ENCODE measurements at places on chromosomes 6 and 20. TPM values are rescaled to one million over a fixed set of nuclear protein-coding genes. Genes with fewer than 3 reads are reported as not detected.

- DNase-seq, result no peak
Observed at GRCh38 chr6:11774426-11774825, 4.2 kb downstream of the ADTRP start.

DNA sequence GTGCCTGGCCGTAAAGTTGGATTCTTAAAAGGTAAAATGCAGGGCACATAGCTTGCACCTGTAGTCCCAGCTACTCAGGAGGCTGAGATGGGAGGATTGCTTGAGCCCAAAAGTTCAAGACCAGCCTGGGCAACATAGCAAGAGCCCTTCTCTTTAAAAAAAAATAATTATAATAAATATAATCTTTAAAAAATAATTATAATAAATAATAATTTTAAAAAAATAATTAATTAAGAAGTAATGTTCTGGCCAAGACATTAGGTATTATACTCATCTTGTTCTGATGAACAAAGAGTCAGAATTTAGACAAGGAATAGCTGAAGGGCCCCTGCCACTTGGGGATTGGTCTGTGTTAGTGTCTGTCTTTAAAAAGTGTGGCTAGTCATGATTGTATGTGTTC lies 13.9 kb downstream of the ENTPD6 start:
- no peak for DNase-seq

DNA sequence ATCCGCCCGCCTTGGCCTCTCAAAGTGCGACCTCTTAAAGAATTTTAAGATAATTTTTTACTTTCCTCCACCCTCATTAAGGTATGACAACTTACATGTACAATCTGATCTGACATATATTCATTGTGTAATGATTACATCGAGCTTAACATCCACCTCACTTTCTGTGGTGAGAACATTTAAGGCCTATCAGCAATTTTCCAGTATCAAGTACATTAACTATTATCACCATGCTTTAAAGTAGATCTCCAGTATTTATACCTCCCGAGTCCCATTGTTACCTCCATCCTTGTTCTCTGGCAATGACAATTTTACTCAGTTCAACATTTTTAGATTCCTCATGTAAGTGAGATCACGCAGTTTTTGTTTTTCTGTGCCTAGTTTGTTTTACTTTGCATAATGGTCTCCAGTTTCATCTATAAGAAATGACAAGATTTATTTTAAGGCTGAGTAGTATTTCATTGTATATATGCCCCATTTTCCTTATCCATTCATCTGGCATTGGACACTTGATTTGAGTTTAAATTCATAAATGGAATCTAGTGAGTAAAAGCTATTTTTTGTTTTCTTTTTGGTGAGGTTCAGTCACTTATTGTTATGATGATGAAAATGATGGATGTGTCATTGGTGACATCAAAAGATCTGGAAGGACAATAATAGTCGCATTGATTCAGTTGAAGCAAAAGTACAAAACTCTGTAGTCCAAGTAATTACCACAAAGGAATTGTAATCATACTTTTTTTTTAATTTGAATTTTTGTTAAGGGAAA lies 87.0 kb downstream of the OR2B2 start:
- no peak for DNase-seq

DNA sequence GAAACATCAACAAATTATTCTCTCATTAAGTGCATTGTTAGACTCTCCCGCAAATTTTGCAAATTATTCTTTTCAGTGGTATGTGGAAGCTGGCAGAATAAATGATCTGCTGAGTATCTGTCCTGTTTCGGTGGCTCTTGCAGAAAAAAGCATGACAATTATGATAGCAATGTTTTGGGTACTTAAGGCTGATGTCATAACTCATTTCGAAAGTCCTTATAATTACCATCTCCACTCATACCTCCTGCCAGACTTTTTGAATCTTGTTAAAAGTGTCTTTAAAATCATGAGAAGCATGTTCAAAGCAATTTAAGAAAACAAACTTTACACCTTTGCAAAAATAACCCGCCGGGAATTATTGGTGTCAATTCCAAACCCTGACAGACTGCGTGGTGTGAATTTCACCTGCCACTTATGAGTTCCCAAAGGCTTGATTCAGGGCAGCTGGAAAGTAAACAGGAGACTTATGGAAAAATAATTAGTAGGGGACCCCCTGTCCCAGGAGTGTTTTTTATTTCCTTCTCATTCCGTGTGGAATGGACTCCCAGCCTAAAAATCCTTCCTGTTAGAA lies 87.6 kb upstream of the E2F3 start:
- no peak for DNase-seq

DNA sequence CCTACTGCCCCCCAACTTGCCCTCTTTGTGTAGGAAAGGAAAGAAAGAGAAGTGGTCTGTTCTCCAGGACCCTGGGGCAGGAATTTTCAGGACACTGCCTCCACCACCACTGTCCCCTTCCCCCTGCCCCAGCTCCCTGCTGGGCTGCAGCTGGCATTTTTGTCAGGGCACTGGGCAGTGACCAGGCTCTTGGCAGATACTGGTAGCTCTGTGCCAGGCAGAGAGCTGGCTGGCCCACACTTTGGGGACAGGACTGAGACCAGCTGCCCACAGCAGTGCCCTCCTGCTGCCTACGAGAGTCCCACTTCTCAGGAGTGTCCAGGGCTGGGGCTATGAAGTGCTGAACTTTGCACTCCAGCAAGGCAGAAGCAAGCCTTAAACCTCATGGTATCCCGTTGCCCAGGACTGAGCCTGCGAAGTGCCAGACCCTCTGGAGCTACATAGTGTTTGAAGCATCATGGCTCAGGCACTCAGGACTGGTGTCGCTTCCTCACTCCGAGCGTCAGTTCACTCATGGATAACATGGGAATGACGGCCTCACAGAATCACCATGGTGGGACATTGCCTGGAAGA lies 19.3 kb downstream of the SLC13A3 start:
- no peak for DNase-seq

DNA sequence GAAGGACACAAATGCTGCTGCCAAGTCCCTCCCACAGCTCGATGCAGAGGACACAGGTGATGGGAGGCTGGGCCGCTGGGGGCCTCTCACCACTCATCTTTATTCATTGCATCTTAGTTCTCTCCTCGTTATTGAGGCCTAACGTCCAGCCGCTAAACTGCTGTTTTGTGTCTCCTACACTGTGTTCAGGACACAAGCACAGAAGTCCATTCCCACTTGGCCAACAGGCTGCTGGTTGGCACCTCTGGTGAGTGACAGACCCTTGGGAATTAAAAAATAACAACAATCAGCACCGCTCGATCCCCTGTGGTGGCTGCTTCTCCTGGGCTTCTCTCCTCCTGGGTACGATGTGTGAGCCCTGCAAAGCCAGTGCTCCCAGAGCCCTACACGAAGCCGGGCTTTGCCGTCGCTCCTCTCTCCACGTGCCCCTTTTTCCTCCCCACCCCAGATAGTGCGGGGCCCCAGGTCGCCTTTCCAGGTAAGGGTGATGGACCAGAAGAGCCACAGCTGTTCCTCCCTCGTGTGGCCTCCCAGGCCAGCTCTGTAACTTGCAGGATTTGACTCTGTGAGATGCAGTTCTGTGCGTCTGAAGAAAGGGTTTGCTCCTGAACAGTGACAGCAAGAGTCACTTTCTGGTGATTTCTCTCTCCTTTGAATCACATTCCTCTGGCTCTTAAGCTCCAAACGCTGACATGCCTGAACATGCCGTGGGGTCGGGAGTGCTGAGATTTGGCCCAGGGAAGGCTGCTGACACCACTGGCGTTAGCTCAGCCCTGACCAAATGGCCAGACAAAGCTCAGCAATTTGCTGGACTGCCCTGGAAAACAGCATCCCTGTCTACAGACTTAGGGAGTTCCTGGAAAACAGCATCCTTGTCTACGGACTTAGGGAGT lies 59.3 kb downstream of the DLL1 start:
- no peak for DNase-seq

- DNase-seq, result no peak
Observed at GRCh38 chr6:132466952-132467351, 46.0 kb downstream of the STX7 start.

GRCh38 chr6:152112491-152113261 lies 305.2 kb downstream of the ESR1 start:
- no peak for DNase-seq

DNA sequence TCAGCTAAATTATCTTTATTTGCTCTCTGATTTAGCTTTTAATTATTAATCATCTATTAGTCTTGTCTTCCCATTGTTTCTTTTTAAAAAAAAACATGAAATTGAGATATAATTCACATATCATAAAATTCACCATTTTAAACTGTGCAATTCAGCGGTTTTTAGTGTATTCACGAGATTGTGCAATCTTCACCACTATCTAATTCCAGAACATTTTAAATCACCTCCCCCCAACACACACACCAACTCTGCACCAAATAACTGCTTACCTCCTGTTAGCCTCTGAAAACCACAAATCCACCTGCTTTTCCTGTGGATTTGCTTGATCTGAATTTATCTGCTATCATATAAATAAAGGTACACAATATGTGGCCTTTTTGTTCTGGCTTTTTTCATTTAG lies 8.8 kb upstream of the ABRACL start:
- no peak for DNase-seq

- DNase-seq, result peak; percentile 73
Observed at GRCh38 chr6:142913511-142914047, 31.4 kb downstream of the HIVEP2 start.

GRCh38 chr6:8837343-8837742 lies 402.0 kb upstream of the SLC35B3 start:
- no peak for DNase-seq

- no peak for DNase-seq
Observed at GRCh38 chr20:32079655-32080109, 27.6 kb downstream of the HCK start.

GRCh38 chr6:156773935-156774852 lies 3.0 kb upstream of the ARID1B start:
- no peak for DNase-seq

GRCh38 chr6:14275493-14275851 lies 157.9 kb downstream of the CD83 start:
- no peak for DNase-seq

GRCh38 chr6:52745764-52746201 lies 17.5 kb downstream of the GSTA2 start:
- DNase-seq, result no peak

- no peak for DNase-seq
Observed at GRCh38 chr6:41056768-41057490, 3.9 kb downstream of the APOBEC2 start.

DNA sequence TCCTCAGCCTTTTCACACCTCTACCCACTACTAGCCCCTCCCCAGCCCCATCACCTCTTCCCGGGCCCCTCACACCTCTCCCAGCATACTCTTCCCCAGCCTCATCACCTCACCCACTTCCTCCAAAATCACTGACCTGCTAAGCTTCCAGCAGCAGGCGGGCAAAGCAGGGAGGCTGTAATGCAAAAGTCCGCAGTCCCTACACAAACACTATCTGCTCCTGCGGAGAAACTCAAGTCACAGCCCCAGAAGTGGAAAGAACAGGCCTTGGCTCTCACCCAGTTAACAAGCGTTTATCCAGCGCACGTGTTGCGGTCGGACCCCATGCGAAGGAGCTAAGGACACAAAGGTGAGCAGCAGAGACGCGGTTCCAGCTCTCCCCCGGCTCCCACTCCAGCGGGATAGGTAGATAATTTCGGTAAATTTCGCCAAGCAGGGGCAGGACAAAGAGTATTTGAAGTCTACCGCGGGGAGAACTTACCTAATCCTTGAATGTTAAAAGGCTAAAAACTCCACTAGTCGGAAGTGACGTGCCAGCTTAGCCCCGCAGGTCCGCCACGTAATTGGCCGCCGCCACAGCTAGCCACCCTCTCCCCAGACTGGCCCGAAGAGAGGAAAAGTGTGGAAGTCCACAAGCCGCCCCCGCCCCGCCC lies 728 bp upstream of the TRIM39 start:
- peak; percentile 83 for DNase-seq

DNA sequence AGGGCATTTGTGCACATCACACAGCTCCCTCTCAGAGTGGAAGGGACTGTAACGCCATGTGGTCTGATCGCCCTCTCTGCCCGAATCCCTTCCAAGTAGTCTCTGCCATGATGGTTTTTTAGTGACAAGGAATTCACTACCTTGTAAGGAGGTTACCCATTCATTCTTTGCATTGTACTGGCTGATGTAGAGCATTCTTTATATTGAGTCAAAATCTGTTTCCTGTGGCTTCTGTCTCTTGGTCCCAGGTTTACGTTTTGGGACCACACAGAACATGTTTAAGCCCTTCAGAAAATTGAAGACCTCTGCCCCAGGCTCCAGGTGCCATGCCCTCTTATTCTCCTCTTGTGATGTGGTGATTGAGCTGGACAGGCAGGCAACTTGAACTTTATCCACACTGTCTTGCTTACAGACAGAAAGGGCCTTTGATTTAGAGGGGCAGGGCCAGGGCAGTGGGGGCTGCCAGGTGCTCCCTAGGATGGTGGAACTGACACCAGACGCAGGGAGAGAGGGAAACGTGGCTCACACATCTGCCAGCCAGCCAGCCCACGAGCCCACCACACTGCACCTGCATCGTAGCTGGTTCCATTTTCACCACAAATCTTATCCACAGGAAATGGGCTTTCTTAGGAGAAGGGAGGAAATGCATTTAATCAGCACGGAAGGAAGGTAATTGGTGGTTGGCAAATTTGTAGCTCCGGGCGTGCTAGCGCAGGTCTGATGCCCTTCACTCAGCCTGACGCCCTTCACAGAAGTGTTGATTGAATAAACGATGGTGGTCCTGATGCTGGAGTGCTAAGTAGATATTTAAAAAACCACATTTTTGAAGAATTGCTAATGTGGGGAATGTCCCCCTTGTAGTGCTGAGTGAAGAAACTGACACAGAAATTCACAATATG lies 78.2 kb downstream of the TCP11 start:
- DNase-seq, result no peak

GRCh38 chr6:3403238-3404173 lies 53.3 kb downstream of the SLC22A23 start:
- DNase-seq, result no peak

GRCh38 chr20:61123751-61124368 lies 128.2 kb upstream of the CDH4 start:
- DNase-seq, result no peak

DNA sequence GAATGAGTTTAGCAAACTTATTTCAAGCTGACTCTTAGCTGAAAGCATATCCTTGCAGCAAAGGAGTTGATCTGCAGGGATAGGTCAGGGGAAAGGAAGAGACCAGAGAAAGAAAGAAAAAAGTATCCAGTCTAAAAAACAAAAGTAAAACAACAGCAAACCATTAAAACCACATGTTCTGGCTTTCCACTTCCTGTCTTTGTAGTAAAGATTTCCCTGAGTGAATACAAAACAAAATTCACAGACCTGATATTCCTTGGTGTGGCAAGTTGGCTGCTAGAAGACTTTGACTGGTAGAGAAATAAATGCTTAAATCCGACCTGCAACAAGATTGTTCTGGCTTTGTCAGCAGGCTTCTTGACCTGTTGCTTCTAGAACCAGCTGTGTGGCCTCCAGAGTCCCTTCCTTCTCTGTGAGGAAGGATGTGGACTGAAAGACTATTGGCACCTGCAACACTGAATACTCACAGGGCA lies 23.4 kb upstream of the MCM3 start:
- peak; percentile 9 for DNase-seq

GRCh38 chr6:11727346-11727997 lies 51.1 kb downstream of the ADTRP start:
- no peak for DNase-seq

The LCA5 gene
- 0.49 TPM for total RNA-seq

The ADISSP gene
- 19.6 TPM for total RNA-seq

The SLCO4A1 gene
- 1.4 TPM for total RNA-seq

The BEND6 gene
- total RNA-seq, result not detected

The GABRR2 gene
- total RNA-seq, result 1.2 TPM

The KCNK16 gene
- not detected for total RNA-seq

The SLC17A2 gene
- total RNA-seq, result not detected

The GJA10 gene
- not detected for total RNA-seq

The ALDH5A1 gene
- 20.7 TPM for total RNA-seq

The LIN28B gene
- total RNA-seq, result not detected

The MCCD1 gene
- total RNA-seq, result not detected

All from naive thymus-derived CD8-positive, alpha-beta T cell (primary cell).